Aorta (tissue), 5 donors: ENCODE measurements at places on chromosomes 1 and 21.

GRCh38 chr1:55751776-55752175 is 536.6 kb upstream of the USP24 start:
- no peak for DNase-seq
- H3K4me1 ChIP-seq = no peaks in the 10 kb centered on the region
- no peaks in the 10 kb centered on the region for H3K36me3 ChIP-seq
- H3K27me3 ChIP-seq = no peaks in the 10 kb centered on the region
- H3K27ac ChIP-seq = no peak overlapping the region

DNA sequence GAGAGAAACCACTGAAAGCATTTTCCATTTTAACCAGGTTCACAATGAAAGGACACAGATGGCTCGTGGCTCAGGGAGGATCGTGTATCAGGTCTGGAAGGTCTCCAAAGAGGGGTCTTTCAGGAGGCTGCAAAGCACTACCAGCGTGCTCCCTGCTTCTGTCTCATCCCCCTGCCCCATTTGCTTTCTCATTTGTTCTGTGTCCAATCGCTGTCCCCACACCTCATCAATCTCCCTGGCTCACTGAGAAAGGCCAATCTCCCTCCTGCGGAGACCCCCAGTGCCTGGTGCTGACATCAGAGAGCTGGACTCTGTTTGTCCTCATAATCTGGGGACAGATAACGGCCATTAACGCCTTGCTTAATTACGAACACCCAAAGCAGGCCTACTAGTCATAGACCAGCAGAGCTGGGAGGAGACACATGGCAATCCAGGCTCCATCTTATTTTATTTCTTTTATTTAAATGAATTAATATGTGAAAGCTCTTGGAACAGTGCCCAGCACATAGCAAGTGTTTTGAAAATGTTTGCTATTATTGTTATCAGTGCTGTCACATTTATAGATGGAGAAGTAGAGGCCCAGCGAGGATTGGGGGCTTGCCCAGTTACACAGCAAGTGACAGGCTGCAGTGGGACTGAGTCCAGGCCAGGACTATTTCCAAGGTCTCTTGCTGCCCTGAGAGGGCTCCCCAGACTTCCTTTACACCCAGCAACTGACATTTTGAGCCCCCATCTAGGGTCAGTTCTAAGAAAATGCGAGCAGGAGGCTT is 341.0 kb upstream of the USP24 start:
- no peaks in the 10 kb centered on the region for H3K27me3 ChIP-seq
- H3K4me1 ChIP-seq = no peaks in the 10 kb centered on the region
- H3K36me3 ChIP-seq = no peaks in the 10 kb centered on the region
- DNase-seq = no peak

DNA sequence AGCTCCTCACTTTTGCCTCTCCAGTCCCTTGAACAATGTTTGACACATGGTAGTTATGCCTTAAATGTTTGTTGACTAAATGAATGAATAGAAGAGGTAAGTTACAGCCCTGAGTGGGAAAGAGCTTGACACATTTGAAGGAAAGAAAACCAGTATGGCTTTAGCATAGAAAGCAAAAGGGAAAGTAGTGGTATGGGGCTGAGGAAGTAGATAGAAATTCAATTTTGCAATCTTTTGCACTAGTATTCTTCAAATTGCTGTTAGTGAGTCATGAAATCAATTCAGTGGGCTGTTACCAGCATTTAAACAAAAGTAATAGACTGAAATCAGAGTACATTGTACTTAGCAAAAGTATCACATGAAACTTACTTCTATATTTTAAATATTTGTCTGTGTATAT is 21.1 kb downstream of the PLA2G4A start:
- no peaks in the 10 kb centered on the region for H3K4me1 ChIP-seq
- no peaks in the 10 kb centered on the region for H3K36me3 ChIP-seq
- no peaks in the 10 kb centered on the region for H3K27me3 ChIP-seq

GRCh38 chr1:54973205-54973921 is 7.1 kb upstream of the TMEM61 start:
- no peaks in the 10 kb centered on the region for H3K4me1 ChIP-seq
- H3K4me3 ChIP-seq = no peak overlapping the region
- H3K27me3 ChIP-seq = no peaks in the 10 kb centered on the region
- no peak for DNase-seq
- no peaks in the 10 kb centered on the region for H3K36me3 ChIP-seq

DNA sequence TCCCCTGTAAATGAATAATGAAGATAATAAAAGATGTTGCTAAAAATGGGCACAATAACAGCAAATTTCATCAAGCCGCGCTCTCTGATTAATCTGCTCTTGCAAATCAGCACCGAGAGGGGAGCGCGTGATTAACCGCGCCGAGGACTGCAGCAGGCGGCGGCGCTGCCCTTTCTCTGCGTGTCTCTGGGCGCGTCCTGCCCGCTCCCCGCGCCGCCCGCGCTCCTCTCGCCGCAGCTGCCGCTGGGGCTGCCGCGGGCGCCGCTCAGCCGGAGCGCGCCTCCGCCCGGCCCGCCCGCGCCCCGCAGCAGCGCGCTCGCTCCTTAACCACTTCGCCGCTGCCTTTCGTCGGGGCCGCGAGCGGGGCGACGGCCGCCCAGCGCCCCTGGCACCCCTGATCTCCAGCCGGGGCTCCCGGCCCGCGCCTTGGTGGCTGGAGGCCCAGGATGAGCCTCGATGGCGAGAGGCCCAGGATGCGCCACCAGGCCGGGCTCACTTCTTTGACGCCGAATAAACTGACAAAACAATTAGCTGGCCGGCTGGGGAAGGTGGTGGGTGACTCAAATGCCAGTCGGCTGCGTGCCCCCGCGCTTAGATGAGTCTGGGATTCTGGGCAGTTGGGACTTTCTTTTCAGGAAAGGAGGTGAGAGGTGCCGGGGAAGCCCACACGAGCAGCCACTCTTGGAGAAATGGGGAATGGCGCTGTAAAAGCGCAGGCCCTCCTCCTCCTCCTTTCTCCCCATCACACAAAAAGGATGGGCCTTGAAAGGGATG is 221.4 kb upstream of the PKN2 start:
- no peaks in the 10 kb centered on the region for H3K27me3 ChIP-seq
- no peak overlapping the region for H3K27ac ChIP-seq
- DNase-seq = no peak

DNA sequence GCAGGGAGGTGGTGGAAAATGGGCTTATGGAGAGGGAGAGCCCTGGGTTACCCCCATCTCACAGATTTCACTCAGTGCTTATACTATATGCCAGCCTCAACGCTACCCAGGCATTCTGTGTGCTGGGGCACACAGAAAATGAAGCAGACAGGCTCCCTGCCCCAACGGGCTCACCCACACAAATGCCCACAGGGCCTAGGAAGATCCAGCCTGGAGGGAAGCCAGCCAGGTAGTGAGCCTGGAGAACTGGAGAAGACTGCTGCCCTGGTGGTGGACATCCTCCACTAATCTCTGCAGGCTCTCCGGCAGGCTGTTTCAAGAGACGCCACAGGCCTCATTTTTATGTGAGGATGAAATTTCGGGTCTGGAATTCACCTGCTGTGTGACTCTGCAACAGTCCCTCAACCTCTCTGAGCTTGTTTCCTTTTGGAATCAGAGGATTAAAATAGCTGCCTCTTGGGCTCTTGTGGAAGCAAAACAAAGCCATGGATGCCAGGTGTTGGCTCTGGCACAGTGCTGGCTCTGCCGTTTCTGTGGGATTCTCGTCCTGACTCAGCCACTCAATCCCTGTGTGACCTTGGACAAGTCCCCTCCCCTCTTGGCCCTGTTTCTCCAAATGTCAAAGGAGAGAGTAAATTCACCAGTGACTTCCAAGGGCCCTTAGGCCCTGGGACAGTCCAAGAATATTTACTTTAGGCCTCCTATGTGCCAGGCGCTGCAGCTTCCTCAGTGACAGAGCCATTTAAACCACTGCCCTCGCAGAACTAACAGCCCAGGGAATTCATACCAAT is 3.6 kb downstream of the PAQR7 start:
- no peaks in the 10 kb centered on the region for H3K36me3 ChIP-seq
- H3K27ac ChIP-seq = no peak overlapping the region
- H3K27me3 ChIP-seq = no peaks in the 10 kb centered on the region
